ENCODE measurements at places on chromosomes 5 and 9.

- no peak for DNase-seq
Observed at GRCh38 chr5:9455826-9456434, 89.9 kb downstream of the SEMA5A start.

GRCh38 chr5:172868924-172869591 is 35.0 kb downstream of the ERGIC1 start:
- peak; percentile 94 for DNase-seq

DNA sequence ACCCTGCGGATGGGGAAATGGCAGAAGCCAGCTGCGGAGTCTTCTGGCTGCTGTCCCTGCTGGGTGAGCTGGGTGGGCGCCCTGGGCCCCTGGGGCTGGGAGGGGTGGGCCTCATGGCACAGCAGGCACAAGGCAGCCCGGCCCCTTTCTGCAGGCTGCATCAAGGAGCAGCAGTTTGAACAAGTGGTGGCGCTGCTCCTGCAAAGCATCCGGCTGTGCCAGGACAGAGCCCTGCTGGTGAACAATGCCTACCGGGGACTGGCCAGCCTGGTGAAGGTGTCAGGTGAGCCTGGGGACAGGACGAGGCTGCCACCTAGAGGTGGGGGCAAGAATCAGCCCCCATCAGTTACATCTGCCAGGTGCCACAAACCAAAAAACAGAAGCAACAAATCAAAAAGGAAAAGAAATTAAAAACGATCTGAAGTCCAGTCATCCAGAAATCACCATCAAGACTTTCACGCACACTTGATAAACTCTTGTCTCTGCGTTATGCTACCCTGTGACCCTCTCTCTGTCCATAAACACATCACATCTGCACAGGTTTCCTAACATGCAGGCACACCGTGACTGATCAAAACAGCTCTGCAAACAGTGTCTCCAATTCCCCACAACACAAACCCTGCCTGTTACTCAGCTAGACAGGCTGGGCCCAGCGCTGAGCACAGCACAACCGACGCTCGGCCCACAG is 13.9 kb downstream of the REXO4 start:
- peak; percentile 24 for DNase-seq

- DNase-seq = no peak
Observed at GRCh38 chr5:40066616-40067015, 613.1 kb upstream of the PTGER4 start.

GRCh38 chr5:438481-438981 is 4.4 kb upstream of the EXOC3 start:
- no peak for DNase-seq

- no peak for DNase-seq
Observed at GRCh38 chr5:88671106-88671504, 211.9 kb downstream of the MEF2C start.

DNA sequence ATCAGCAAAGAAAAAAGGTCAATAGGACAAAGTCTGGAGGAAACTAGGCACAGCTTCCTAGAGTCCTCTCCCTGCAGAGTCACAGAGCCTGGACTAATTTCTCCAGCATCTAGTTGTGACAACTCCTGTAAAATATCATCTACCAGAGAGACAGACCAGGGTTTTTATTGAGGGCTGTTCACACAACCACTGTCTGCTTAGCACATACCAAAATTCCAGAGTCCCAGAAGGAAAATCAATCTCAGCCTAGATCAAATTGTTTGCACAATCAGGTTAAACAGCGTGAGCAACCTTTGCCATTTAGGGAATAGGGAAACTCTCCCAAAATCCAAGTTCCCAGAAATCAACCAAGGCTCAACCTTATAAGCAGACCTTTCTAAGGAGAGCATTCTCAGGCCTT is 190.3 kb downstream of the SYK start:
- DNase-seq = no peak

DNA sequence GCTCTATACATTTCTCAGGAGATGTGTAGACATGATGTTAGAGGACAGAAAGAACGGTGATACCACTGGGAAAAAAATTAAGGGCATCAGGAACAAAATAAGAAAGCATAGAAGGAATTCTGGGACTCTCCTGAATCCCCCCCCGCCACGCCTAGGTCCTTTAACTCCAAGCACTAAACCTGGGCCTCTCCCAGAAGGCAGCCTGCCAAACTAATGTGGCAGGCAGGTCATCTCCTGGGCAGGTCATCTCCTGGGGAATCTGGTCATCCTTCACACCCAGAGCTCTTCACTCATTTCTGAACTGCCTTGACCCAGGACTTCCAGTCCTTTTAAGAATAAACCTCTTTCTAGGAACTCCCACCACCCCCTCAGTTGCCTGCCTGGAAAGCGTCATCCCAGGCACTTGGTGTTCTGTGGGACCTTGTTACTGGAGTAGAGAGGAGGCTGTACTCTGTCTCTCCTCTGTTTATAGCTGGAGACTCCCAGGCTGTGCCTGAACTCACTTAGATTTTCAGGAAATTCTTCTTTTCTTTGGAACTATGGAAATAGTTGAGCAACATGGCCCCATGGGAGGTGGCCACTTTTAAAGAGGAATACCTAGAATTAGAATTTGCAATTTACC is 24.1 kb downstream of the PSAT1 start:
- peak; percentile 22 for DNase-seq

- peak; percentile 68 for DNase-seq
Observed at GRCh38 chr5:59328709-59329296, 564.7 kb downstream of the PDE4D start.

DNA sequence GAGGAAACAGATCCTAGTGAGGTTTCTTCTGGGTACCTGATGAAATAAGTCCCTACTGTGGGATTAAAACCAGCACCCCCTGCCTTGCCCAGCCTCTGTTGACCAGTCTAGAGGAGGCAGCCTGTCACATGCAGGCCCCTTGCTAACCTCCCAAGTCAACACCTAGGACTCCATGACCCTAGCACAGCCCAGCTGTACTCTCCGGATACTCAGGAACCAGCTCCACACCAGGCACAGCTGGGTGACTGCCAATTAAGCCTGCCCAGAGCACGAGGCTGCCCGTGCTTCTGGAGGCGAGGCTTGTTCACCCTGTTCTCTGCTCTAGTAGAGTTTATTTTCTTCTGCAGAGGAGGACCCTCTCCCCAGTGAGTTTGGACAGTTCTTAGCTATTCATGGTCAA is 92.5 kb downstream of the SNX24 start:
- no peak for DNase-seq

DNA sequence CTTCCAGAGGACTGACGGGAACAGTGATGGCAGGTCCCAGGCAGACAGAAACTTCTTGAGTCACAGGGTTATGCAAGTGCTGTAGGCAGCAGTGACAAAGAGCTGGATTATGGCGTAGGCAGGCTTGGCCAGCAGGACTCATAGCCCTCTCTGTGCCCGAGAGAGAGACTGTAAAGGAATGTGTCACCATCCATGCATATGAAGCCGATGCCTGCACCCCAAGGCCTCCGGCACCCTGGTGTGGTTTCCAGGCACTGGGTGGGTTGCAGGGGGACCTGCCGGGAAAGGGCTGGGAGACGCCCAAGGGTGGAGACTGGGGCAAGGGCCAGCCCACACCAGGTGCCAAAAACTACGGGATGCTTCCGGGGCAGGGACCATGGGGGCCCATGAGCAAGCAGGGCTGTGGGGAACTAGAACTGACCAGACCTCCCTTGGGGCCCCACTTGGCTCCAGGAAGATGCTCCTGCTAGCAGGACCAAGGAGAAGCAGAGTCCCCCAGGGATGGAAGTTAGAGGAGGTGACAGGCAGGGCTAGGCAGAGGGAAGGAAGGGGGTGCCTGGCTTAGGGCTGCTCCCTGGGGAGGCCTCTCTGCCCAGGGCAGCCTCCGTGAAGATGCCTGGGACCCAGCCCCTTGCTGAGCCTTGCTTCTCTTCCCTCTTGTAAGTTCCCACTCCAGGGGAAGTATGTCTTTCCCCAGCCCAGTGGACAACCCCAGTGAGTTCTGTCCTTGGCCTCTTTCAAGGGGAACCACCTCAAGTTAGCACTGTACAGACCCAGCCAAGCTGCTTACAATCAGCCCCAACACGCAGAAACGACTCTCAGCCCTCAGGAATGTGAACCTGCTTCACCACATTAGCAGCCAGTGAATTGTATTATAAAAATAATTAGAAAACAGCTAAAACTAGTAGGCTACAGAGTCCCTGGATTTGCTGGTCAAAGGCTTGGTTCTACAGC is 10.5 kb upstream of the IPPK start:
- no peak for DNase-seq

DNA sequence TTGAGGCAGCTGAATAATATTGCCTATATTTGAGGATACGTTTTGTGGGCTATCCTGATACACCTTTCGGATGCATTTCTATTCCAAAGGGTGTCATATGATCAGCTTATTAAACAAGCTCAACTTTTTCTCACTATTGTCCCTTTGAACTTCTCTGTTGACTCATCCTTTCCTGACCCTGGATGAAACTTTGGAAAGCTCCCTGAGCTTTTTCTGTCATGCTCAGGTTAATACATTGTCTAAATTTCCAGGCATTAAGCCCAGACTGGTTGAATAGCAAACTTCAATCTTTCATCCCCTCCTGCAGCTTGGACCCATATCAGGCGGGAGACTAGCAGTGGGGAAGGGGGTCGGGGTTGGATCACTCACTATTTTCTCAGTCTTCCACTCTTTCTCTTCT is 104.9 kb upstream of the PTPN3 start:
- peak; percentile 16 for DNase-seq

All from fibroblast of pulmonary artery (primary cell).